ENCODE measurements at places on chromosomes 5 and 9.

DNA sequence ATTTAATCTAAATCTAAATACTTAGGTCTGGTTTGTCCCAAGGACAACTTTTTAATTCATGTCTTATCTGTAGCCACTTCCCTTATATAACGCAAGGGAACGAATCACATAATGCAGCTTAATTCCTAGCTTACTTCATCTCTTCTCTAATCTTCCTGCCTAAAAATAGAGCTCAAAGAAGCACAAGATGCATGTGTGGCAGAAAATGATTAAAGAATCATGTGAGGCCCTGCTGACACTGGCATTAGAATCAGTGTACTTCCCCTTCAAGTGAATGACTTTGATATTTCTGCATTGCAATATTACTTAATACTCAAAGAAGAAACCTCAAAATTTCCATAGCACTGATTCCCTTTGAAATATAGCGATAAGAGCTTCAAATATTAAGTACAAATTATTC lies 317.9 kb upstream of the FTMT start:
- no peak for DNase-seq

DNA sequence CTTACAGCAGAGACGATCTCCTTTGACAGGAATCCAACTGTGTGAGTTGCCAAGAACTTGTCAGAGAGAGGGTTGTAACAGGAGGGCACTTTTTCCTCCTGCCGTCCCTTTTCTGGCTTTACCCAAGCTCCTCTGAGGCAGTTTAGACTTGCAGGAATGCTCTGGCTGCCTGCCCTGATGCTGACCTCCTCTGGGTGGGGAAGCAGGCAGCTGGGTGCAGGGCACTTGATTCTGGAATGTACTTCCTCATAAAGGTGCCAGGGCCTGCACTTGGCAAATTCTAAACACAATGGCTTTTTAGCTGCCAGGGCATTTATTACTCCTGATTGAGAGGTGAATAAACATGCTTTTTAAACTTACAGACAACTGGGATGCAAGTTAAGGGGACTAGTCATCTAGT lies 190.4 kb downstream of the EPB41L4A start:
- DNase-seq, result no peak

DNA sequence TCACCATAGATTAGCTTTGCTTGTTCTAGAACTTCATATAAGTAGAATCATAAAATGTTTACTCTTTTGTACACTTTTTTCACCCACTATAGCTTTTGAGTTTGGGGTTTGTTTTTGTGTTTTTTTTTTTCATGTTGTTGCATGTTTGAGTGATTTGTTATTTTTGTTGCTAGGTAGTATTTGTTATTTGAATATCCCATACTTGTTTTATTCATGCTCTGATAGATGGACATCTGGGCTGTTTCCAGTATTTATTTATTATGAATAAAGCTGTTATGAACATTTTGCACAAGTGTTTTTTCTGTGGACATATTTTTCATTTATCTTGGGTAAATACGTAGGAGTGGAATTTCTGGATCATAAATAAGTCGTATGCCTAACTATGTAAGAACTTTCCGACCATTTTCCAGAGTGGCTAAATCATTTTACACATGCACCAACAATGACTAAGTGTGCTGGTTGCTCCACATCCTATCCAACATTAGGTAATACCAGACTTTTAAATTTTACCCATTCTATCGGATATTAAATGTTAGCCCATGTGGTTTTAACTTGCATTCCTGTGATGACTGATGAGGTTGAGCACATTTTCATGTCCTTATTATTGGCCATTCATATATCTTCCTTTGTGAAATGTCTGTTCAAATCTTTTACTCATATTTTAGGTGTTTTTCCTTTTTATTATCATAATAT lies 69.1 kb upstream of the NR4A3 start:
- DNase-seq, result peak; percentile 51

DNA sequence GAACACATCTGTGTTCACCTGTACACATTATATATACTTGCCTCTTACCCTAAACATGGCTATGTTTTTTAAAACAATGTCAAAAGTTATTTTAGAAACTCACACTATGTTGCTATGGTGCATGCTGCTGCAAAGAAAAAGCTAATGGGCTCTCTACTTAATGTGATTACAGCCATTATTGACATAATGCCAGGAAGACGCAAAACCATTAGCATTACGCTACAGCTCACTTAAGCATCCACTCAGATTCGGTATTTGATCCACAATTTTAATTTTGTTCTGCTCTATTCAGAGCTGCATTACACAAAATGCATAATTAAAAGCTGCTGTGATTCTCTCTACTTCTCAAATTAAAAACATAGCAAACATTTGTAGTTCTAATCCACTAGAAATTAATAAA lies 395.2 kb downstream of the BNC2 start:
- DNase-seq, result no peak
